ENCODE measurements at places on chromosomes 4 and X.

DNA sequence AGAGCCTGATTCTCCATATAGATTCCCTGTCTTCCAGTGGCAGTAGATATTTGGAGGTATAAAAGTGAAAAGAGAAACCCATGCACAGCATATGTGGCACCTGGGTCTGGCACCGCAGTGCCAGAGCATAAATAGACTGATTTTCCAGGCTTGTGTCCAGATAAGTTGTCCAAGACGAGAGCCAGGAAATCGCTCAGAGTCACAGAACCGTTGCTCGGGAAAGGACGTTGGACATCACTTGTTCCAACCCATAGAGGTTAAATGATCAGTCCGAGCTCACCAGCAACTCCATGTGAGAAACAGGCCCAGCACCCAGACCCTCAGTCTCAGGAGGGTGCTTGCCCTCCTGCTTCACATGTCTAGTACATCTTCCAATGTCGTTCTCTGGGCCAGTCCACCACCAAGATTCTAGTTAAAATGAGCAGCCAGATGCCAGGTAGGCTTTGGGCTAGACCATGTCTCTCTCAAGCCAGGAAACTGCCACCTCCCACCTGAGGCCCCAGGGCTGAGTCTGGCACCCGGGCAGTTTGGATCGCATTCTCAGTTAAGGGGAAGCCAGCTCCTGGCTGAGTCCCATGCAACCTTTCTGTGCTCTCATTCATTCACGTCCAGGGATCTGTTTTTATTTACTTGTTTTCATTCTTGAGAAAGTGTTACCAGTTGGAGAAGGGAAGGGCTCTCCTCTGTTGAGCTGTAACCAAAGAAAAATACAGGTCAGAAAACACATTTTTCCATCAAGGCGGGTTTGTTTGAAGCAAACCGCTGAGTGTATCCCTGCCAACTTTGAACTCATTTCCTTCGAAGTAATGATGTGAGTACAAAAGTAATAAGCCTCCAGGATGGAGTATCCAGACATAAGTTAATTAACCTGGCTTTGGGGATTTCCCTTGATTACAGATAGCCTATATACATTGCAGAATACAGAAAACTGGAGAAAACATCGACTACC lies 91.7 kb downstream of the PHOX2B start:
- no peak for DNase-seq

- DNase-seq = no peak
Measured at GRCh38 chr4:141636771-141637460, 533 bp downstream of the IL15 start.

DNA sequence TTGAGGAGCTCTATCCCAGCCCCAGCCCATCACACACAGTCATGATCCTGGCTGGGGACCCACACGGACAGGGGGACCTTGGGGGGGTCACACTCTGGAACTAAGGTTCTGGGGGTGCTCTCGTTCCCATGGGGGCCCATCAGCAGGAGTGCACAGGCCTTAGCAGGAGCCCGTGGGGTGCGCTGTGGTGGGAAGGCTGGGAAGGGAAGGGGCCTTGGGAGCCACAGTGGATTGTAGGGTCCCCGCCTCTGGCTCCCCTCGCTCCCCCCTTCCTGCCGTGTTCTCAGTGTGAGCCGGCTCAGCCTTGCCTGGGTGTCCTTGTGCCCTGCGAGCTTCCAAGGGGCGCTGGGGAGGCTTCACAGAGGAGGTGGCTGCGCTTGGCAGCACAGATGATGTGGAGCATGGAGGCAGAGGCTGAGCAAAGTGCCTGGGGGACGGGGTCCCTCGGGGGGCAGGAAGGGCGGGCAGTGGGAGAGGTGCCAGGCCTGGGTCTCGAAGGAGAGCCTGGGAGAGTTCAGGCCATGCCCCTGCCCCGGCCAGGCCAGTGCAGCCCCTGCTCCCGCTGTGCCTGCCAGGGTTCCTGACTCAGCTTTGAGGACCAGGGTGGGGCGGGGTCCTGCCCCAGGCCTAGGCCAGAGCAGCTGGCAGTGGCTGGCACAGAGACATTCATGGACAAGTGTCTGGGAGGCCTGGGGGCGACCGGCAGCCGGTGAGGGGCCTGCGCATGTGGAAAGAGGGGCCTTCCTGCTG lies 5.5 kb upstream of the HGFAC start:
- DNase-seq = no peak

GRCh38 chr4:108543359-108543968 lies 76.9 kb upstream of the RPL34 start:
- no peak for DNase-seq

- DNase-seq = no peak
Measured at GRCh38 chr4:47741200-47741599, 96.7 kb downstream of the CORIN start.

DNA sequence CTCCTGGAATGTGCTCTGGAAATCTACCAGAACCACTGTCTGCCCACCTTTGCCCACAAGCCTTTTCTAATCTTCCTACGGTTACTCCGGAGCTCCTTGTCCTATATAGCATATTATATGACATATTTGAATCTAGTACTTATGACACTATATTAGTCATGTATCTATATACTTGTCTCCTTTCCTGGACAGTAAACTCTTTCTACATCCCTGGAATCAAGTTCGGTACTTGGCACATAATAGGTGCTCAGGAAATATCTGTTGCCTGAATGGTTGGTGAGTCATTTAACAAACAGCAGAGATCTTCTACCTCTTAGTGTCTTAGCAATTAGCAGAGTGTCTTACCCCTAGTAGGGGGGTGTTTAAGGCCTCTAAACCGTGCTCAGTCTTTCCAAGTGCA lies 123.6 kb downstream of the RELL1 start:
- no peak for DNase-seq

DNA sequence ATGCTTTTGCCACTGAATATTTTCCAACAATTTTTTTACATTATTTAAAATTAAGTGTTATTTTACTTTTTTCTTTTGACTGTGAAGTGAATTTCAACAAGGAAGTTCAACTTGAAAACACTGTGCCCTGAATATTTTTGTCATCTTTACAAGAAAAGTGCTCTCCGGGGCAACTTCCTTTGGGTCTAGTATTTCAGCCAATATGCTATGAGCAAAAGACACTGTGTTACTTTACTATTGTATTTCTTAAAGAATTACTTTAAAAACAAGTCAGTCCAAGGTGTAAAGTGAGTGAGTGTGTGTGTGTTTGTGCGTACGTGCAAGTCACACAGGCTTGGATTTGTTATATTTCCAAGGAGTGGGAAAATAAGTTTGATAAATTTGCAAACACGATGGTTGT lies 7.6 kb upstream of the USP53 start:
- DNase-seq = no peak

DNA sequence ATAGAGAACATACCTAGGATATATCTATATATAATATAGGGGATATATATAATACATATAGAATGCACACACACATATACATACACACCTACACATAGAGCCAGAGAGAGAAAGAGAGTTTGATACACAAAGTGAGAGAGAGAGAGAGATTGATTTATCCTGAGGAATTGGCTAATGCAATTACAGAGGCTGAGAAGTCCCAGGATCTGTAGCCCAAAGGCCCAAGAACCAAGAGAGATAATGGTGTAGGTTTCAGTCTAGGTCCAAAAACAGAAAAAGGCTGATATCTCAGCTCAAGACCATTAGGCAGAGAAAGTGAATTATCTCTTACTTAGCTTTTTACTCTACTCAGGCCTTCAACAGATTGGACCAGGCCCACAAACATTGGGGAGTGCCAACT lies 715.0 kb upstream of the LCORL start:
- no peak for DNase-seq

GRCh38 chr4:16834814-16835213 lies 63.6 kb downstream of the LDB2 start:
- DNase-seq = no peak

DNA sequence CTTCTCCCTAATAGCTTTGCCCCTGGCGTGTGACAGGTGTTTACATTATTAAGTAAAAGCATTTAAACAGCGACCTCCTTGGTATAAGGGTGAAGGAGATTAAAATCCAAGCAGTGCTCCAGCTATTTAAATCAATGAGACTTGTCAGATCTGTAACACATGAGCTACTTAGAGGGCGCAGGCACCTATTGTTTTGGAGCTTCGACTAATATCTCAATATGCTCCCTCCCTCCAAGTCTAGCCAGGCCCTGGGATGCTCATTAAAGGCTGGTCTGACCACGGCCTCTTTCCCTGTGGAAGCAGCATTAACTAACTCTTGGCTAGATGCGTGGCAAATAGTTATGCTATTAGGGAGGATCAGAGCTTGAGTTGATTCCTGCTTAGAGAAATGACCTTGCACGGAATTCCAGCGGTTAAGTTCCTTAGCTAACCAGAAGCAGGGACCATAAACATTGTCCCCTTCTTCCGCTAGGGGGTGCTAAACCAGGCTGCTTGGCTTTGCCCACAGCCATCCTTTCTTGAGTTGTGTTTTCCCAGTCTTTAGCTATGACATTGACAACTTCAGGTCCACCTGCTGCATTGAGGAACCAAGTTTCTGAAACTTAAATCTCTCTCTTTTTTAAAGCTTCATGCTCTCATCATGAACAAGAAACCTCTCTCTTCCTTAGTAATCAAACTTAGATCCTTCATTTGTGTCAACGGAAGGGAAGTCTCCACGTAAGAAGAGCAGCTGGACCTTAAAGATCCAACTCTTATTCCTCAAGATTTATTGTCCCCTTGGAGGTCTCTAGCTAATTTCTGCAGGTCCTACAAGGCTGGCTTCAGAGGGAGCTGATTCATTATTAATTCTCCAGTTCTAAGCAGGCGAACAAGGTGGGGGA lies 80.7 kb upstream of the IGFBP7 start:
- DNase-seq = no peak

DNA sequence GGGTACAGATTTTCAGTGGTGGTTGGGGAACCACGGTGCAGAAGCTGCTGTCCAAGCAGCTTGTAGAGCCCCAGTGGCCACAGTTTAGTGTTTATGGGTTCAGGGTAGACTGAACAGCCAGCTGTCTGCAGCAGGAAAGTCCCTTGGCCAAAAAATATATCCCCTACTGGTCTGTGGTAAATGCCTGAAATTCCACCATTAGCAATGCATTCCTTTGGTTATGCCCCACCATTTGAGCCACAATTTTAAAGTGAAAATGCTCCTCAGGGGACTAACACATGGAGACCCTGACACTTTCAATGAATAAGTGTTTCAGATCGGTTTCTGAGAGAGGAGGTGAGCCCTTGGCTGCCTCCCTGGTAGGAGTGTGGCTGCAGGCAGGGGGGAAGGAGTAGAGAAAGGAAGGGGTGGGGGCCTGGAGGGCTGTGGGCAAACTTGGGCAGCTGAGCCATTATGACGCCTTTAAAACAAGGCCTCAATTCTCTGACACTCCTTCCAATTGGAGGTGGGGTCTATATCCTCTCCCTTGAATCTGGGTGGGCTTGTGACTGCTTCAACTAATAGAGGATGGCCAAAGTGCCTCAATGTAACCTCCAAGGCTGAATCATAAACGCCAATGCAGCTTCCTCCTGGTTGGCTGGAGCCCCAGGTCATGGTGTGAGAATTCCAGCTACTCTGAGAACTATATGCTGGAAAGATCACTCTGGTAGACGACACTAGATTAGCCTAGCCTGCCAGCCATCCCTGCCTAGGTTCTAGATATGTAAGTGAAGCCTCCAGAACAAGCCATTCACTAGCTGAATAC lies 75.8 kb upstream of the ATP6AP2 start:
- DNase-seq = no peak

GRCh38 chr4:8647094-8647570 lies 54.6 kb downstream of the CPZ start:
- no peak for DNase-seq

DNA sequence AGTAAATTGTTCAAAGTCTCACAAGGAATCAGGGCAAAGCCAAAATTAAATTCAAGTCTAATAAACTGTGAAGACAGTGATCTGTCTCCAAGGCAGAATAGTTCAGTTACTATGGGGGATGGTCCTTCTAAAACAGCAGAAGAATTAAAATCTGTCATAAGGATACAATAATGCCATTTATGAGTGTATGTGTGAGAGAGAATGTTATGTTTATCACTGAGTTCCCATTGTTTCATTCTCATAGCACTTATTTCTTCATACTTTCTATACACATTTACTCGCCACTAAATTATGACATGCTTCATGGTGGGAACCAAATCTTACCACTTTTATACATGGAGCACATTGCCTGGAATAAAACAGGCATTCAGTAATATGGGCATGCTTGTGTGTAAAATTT lies 102.5 kb downstream of the AMMECR1 start:
- DNase-seq = no peak

DNA sequence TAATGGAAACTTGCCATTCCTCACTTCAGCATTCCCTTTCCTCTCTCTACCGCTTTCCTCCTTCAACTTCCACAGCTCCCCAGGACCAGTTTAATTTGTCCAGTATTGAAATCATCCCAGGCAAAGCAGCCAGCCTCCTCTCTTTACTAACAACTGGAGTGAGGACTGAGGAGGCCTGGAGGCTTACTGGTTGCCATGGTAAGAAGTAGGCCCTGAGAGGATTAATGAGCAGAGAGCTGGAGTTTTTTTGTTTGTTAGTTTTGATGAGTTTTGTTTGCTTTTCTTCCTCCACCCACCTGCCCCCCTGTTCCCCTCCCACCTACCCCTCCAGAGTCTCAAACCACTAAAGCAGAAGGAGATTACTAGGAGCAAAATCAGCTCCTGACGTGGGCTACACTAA lies 29.5 kb upstream of the PLP1 start:
- no peak for DNase-seq

DNA sequence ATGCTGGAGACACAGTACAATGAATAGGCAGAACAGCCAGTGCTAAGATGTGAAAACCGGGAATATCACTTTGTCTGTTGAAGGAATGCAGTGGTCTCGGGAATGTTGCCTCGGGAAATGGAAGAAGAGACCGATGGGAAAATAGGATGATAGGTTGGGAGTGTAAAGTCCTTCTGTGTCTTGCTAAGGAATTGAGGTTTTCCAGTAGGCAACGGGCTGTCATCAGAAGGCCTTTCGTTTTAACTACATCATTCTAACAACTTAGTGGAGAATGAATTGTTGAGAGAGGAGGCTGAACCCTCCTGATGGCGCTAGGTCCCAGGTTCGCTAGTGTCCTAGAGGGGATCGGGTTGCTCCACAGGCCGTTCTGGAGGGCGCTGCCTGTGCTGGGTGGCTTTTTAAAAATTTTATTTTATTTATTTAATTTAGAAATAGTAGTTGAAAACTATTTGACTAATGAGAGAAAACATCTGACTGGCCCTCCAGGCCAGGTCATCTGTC lies 730 bp downstream of the VBP1 start:
- DNase-seq = no peak

DNA sequence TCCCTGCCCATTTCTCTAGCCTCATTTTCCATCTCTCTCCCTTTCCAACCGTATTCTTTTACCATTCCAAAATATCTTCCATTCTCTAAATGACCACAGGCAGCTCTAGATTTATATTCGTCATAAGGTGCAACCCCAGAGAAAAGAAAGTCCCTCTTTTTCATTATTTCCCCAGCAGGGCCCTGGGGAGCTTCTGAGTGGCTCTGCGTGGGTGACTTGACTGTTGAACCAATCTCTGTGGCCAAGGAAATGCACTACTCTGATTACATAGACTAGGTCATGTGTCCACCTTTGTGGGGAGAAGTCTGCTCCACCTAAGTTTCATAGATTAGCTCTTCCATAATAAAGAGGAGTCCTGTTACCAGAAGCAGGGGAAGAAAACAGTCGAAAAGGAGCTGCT lies 51.4 kb downstream of the ATOH1 start:
- DNase-seq = no peak

GRCh38 chrX:10787264-10787663 lies 166.9 kb upstream of the MID1 start:
- DNase-seq = no peak

GRCh38 chrX:153633607-153634180 lies 13.3 kb upstream of the DUSP9 start:
- DNase-seq = no peak

GRCh38 chrX:130186651-130187050 lies 14.9 kb downstream of the RAB33A start:
- no peak for DNase-seq
